Stimulated activated CD4-positive, alpha-beta T cell treated with anti-CD3 and anti-CD28 coated beads, Interleukin-12 subunit alpha, Interleukin-12 subunit beta, amount 100 ng/mL, for 4 hours (primary cell): ENCODE measurements at places on chromosomes 7 and 10.

DNA sequence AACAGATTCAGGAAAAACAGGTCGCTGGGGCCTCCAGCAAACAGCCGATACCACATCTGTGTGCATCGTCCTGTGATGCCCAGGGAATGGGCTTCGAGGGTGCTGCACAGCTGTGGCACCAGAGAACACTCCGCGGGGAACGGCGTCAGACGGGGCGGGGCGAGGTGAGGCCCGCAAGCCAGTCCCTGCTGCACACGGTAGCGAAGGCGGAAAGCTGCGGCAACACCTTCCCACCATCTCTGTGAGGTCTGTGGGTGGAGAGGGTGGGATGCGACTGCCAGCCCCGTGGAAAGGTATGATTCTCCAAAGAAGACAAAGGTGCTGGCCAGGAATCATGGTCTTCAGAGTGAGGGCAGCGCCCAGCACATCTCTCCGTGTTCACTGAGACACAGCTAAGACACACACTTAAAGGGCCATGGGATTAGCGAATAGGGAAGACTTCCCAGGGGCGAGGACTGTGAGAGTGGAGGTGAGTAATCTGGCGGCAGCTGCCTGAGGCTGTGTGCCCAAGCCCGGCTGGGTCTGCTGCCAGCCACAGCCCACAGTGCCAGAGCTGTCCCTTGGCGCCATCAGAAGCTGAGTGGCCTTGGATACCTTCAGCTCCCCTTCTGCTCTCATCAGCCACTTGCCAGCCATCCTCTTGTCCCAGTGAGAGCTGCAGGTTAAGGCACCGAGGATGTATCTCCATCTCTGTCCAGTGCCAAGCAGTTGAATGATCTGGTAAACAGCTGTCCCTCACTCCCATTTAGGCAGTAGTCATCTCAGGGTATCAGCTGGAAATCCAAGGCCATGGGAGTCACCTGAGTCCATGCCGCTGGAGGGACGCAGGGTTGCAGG, 17.6 kb downstream of the PRKAG2 start:
- DNase-seq, result no peak

- no peak for DNase-seq
Observed at GRCh38 chr10:73838827-73839226, 27.4 kb upstream of the NDST2 start.

DNA sequence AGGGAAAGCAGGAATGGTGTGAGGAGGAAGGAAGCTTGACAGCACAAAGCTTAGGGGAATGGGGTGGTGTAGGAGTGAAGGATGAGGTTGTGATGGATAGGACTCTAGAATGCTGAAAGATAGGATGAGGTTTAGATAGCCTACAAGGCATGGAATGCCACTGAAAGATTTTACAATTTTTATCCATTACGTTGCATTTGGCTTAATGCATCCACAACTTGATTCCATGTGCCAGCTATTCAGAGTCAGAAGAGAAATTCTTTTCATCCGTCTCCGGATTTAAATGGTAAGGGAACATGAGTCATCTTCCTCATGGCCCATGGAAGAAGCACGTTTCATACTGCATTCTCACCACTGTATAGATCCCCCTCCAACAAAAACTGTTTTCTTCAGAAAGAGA, 212.4 kb upstream of the BMPER start:
- no peak for DNase-seq

- DNase-seq, result no peak
Observed at GRCh38 chr7:3589752-3590151, 288.7 kb downstream of the SDK1 start.

- no peak for DNase-seq
Observed at GRCh38 chr10:125455855-125456254, 227.1 kb downstream of the TEX36 start.

- DNase-seq, result no peak
Observed at GRCh38 chr10:30047430-30047829, 12.0 kb downstream of the JCAD start.

GRCh38 chr10:93081834-93082233, 8.1 kb downstream of the CYP26A1 start:
- no peak for DNase-seq
